ENCODE measurements at places on chromosomes 16 and 17. TPM values are rescaled to one million over a fixed set of nuclear protein-coding genes. Genes with fewer than 3 reads are reported as not detected.

ASPHD1 gene
- 38.9 TPM for polyA plus RNA-seq

TBC1D3 gene
- not detected for polyA plus RNA-seq

MED13 gene
- polyA plus RNA-seq = 20.5 TPM

OTOA gene
- 1.3 TPM for polyA plus RNA-seq

CDRT4 gene
- polyA plus RNA-seq = 22.5 TPM

CFAP119 gene
- 17.0 TPM for polyA plus RNA-seq

CA10 gene
- polyA plus RNA-seq = 6.2 TPM

ITGAL gene
- not detected for polyA plus RNA-seq

KCNJ12 gene
- polyA plus RNA-seq = 1.3 TPM

SMG6 gene
- polyA plus RNA-seq = 17.5 TPM

PABPN1L gene
- 0.48 TPM for polyA plus RNA-seq

C16orf46 gene
- polyA plus RNA-seq = 8.7 TPM

SLFN11 gene
- not detected for polyA plus RNA-seq

KRT13 gene
- not detected for polyA plus RNA-seq

KRT33B gene
- polyA plus RNA-seq = not detected

SARM1 gene
- 23.9 TPM for polyA plus RNA-seq

AGRP gene
- not detected for polyA plus RNA-seq

LRRC75A gene
- polyA plus RNA-seq = 0.53 TPM

CRYM gene
- 3.8 TPM for polyA plus RNA-seq

KCNH4 gene
- 0.78 TPM for polyA plus RNA-seq

METTL22 gene
- polyA plus RNA-seq = 51.3 TPM

UNC13D gene
- polyA plus RNA-seq = 1.2 TPM

TBC1D3E gene
- not detected for polyA plus RNA-seq

GLTPD2 gene
- not detected for polyA plus RNA-seq

TMEM235 gene
- polyA plus RNA-seq = not detected

GPR142 gene
- polyA plus RNA-seq = not detected

GAN gene
- 9.1 TPM for polyA plus RNA-seq

FKBP10 gene
- 3.5 TPM for polyA plus RNA-seq

MYH3 gene
- 3.2 TPM for polyA plus RNA-seq

CCL5 gene
- not detected for polyA plus RNA-seq

RNF135 gene
- 0.17 TPM for polyA plus RNA-seq

OSBPL7 gene
- 11.4 TPM for polyA plus RNA-seq

MYLK3 gene
- polyA plus RNA-seq = 0.07 TPM

TPPP3 gene
- 2.7 TPM for polyA plus RNA-seq

PMFBP1 gene
- polyA plus RNA-seq = 0.12 TPM

ANTKMT gene
- 73.4 TPM for polyA plus RNA-seq

GAST gene
- not detected for polyA plus RNA-seq

EPOP gene
- polyA plus RNA-seq = 1.1 TPM

PRSS33 gene
- polyA plus RNA-seq = not detected

KIF19 gene
- polyA plus RNA-seq = not detected

CLCN7 gene
- 40.9 TPM for polyA plus RNA-seq

CCL7 gene
- not detected for polyA plus RNA-seq

PRCD gene
- polyA plus RNA-seq = 22.5 TPM

TAC4 gene
- not detected for polyA plus RNA-seq

KRT31 gene
- not detected for polyA plus RNA-seq

EVPLL gene
- not detected for polyA plus RNA-seq

CHTF18 gene
- 31.2 TPM for polyA plus RNA-seq

MT1F gene
- 1.8 TPM for polyA plus RNA-seq

SCGB1C2 gene
- polyA plus RNA-seq = not detected

SLC5A10 gene
- not detected for polyA plus RNA-seq

ARHGAP44 gene
- polyA plus RNA-seq = 8.1 TPM

PLCG2 gene
- 0.08 TPM for polyA plus RNA-seq

PIK3R6 gene
- polyA plus RNA-seq = not detected

SLC9A5 gene
- 1.8 TPM for polyA plus RNA-seq

MED31 gene
- 29.7 TPM for polyA plus RNA-seq

ADGRG1 gene
- 86.8 TPM for polyA plus RNA-seq

CHST4 gene
- not detected for polyA plus RNA-seq

FNDC8 gene
- polyA plus RNA-seq = not detected

CDK5R1 gene
- polyA plus RNA-seq = 199 TPM
